ENCODE measurements at places on chromosomes 11 and 22. TPM values are rescaled to one million over a fixed set of nuclear protein-coding genes. Genes with fewer than 3 reads are reported as not detected.

Gene RAB39A
- not detected for total RNA-seq

Gene SAA1
- total RNA-seq, result 6.7 TPM

Gene SUSD2
- total RNA-seq, result 0.22 TPM

Gene ROBO3
- 1.2 TPM for total RNA-seq

Gene PDGFB
- total RNA-seq, result 1.4 TPM

Gene KCTD14
- total RNA-seq, result 0.29 TPM

Gene KBTBD4
- total RNA-seq, result 11.0 TPM

Gene OR2AG2
- total RNA-seq, result 0.42 TPM

DNA sequence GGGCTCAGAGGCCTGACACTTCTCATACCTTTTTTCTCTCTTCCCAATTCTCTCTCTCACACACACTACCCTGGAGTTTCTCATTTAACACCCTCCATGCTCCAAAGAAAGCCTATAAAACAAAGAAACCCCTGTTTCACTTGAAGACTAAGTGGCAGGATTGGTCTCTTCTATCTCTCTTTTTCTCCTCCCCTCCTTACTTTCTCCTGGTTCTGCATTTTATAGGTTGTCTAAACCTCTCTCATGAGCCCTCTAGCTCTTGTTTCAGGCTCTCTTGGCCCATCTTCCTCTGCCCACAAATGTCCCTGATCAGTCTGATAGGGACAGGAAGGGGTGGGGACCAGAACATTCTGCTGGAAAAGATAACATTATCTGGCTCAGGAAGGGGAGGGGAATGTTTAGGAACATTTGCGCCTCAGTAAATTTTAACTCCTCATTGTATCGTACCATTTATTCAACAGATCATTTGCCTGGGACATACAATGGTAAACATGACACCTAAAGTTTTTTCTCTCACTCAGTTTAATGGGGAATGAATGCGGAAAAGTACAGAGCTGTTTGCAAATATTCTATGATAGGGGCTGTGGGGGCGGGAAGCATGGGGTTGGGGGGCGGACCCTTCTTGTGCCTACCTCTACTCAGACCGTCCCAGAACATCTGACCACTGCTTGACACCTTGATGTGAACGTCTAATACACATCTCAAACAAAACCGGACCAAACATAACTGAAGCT lies 10.8 kb downstream of the CRYBA4 start:
- H3K27me3 ChIP-seq, result no peaks in the 10 kb centered on the region
- peaks cover 49% of the 10 kb centered on the region for H3K4me1 ChIP-seq
- peak overlapping the region; percentile 15 for H3K4me3 ChIP-seq
- peak overlapping the region; percentile 87 for H3K27ac ChIP-seq
- peak; percentile 90 for DNase-seq

DNA sequence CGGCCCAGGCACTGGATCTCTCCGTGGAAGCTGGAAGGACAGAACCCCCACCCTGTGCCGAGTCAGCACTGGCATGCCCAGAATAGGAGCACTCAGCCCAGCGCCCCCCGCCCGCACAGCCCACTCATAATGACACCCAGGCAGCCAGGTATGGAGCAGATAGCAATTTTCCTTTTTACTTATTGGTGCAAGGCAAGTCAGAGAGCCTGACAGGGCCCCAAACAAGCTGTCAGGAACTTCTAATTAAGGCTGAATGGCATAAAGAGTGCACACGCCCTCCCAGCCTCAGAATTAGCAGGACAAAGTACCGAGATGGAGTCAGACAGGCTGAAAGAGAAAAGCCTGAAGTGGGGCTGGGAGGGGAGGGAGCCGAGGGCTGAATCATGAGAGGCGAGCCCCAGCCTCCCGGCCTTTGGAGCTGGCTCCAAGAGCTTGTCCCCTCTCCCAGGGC lies 76.9 kb downstream of the DSCAML1 start:
- no peak overlapping the region for H3K4me3 ChIP-seq
- H3K27ac ChIP-seq, result no peak overlapping the region
- H3K27me3 ChIP-seq, result peaks cover 77% of the 10 kb centered on the region
- H3K4me1 ChIP-seq, result no peaks in the 10 kb centered on the region
- H3K36me3 ChIP-seq, result no peaks in the 10 kb centered on the region
- DNase-seq, result no peak

GRCh38 chr22:37898441-37899181 lies 7.5 kb upstream of the MICALL1 start:
- H3K4me3 ChIP-seq, result no peak overlapping the region
- no peaks in the 10 kb centered on the region for H3K36me3 ChIP-seq
- no peak for DNase-seq
- H3K4me1 ChIP-seq, result peaks cover 23% of the 10 kb centered on the region
- H3K27me3 ChIP-seq, result no peaks in the 10 kb centered on the region

GRCh38 chr11:15577519-15577918 lies 462.8 kb downstream of the INSC start:
- DNase-seq, result no peak
- no peaks in the 10 kb centered on the region for H3K27me3 ChIP-seq
- H3K4me3 ChIP-seq, result no peak overlapping the region
- H3K4me1 ChIP-seq, result peaks cover 7% of the 10 kb centered on the region

- H3K4me3 ChIP-seq, result no peak overlapping the region
- no peaks in the 10 kb centered on the region for H3K27me3 ChIP-seq
- DNase-seq, result no peak
- no peaks in the 10 kb centered on the region for H3K36me3 ChIP-seq
- H3K4me1 ChIP-seq, result no peaks in the 10 kb centered on the region
- no peak overlapping the region for H3K27ac ChIP-seq
Observed at GRCh38 chr11:41289408-41289807, 170.0 kb downstream of the LRRC4C start.

GRCh38 chr11:81165164-81165563 lies 1568.5 kb downstream of the FAM181B start:
- no peak overlapping the region for H3K4me3 ChIP-seq
- no peak for DNase-seq
- no peaks in the 10 kb centered on the region for H3K4me1 ChIP-seq

DNA sequence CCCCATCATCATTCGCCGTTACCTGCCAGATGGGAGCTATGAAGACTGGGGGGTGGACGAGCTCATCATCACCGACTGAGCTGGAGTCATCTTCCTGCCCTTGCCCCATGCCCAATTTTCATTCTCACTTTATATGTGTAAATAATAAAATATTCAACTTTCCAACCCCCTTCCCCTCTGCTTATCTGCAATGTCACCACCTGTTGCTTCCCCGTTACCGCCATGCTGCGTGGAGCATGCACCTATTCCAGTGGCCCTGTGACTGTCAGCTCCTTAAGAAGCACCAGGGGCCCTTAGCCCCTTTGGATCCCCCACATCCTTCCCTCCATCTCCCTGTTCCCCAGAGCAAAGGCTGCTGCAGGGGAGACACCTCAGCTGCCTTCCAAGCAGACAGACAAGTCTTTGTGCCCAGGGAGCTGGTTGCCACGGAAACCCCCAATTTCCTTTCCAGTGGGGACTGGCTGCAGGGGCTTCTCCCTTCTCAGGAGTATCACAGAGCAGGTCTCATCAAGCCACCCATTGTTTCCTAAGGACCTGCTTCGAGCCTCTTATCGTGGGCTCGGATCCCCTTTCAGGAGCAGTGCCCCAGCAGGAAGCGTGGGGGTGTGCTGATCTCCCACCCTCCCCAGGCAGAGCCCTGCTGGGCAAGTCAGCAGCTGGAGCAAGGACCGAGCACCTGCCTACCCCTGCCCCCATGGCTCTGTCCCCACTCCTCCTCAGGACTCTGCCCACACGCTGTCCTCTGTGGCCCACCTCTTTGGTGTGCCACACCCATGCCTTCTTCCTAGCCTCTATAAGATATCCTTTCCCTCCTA lies 14.3 kb downstream of the POLR2F start:
- H3K36me3 ChIP-seq, result peaks cover 49% of the 10 kb centered on the region
- no peak for DNase-seq
- H3K27me3 ChIP-seq, result no peaks in the 10 kb centered on the region
- no peaks in the 10 kb centered on the region for H3K4me1 ChIP-seq
- no peak overlapping the region for H3K4me3 ChIP-seq

GRCh38 chr11:127381247-127381646 lies 380.7 kb upstream of the KIRREL3 start:
- H3K4me1 ChIP-seq, result no peaks in the 10 kb centered on the region
- H3K4me3 ChIP-seq, result no peak overlapping the region
- H3K27me3 ChIP-seq, result no peaks in the 10 kb centered on the region
- no peak overlapping the region for H3K27ac ChIP-seq

DNA sequence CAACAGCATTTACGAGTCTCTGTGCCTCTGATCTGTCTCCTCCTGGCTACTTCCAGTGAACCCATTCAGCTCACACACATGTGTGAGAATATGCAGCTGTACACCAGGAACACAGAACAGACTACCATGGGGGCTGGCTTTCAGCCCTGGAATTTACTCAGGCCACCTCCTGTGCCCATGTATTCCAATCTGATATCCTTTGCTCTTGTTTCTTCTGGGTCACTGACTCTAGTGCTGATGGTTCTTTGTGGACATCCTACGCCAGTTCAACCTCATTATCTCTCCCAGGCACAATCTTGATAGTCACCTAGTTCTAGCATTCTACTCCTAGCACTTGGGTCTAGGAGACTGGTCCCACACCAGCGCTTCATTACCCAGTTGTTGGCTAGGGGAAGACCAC lies 23.0 kb upstream of the ZC3H12C start:
- H3K4me1 ChIP-seq, result peaks cover 46% of the 10 kb centered on the region
- DNase-seq, result peak; percentile 57
- H3K36me3 ChIP-seq, result no peaks in the 10 kb centered on the region
- peak overlapping the region; percentile 80 for H3K27ac ChIP-seq
- H3K4me3 ChIP-seq, result no peak overlapping the region
- no peaks in the 10 kb centered on the region for H3K27me3 ChIP-seq

GRCh38 chr11:688681-689080 lies 6.3 kb downstream of the DEAF1 start:
- DNase-seq, result no peak
- H3K27ac ChIP-seq, result no peak overlapping the region
- H3K4me1 ChIP-seq, result peaks cover 25% of the 10 kb centered on the region
- H3K4me3 ChIP-seq, result no peak overlapping the region

GRCh38 chr11:92698742-92699141 lies 270.7 kb upstream of the MTNR1B start:
- H3K27ac ChIP-seq, result no peak overlapping the region
- no peaks in the 10 kb centered on the region for H3K27me3 ChIP-seq
- H3K36me3 ChIP-seq, result no peaks in the 10 kb centered on the region

DNA sequence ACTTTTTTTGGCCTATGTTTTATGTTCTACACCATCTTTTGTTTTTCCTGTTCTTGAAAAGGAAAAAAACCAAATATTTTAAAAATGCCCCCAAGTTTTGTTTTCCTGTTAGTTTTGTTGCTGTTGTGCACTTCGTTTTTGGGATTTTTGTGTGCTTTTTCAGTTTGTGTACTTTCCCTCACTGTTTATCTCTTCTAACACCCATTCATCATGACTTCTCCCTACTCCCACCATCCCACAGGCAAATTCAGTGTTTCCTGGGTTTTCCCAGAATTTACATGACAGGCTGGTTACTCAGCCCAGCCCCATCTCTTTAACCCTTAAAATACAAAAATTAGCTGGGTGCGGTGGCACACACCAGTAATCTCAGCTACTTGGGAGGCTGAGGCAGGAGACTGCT lies 15.6 kb downstream of the TMEM123 start:
- no peak for DNase-seq
- H3K4me1 ChIP-seq, result no peaks in the 10 kb centered on the region
- no peak overlapping the region for H3K27ac ChIP-seq

DNA sequence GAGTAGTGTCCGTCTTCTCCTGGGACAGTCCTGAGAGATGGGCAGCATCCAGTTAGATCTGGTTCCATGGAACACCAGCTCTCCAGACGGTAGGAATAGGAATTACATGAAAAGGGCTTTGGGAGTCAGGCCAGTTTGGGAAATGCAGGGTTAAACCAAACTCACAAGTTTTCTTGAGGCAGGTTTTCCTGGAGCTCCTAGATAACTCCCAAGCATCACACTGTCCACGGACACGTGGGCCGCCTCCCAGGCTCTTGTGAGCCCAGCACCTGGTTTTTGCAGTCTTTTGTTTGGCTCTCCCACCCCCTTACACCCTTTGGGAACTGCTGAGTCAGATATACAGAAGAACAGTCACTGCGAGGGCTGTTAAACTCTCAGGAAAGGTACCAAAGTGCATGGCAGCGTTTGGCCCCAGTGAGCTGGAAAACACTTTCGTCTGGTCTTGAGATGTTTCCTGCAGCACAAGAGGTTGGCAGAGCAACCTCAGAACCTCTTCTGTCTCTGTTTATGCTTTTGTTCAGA lies 90.0 kb downstream of the BCR start:
- H3K4me1 ChIP-seq, result peaks cover 4% of the 10 kb centered on the region
- peaks cover 93% of the 10 kb centered on the region for H3K36me3 ChIP-seq
- no peak overlapping the region for H3K27ac ChIP-seq
- peak; percentile 82 for DNase-seq

DNA sequence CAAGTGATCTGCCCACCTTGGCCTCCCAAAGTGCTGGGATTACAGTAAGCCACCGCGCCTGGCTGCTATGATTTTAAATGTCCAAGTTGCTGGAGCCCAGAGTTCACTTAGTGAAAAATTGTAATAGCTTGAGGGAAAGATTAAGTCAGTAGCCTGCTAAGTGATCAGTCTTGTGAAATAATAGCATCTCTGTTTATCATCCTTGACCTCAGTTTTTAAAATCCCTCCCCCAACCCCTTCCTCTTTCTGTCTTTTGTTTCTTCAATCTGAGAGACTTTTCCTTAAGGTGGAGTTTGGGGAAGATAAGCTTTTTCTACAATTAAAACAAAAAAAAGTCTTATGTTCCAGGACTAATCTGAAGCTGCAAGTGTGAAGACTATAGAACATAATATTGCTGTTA lies 6.4 kb downstream of the HIPK3 start:
- no peak overlapping the region for H3K27ac ChIP-seq
- H3K4me3 ChIP-seq, result no peak overlapping the region
- peaks cover 10% of the 10 kb centered on the region for H3K4me1 ChIP-seq

DNA sequence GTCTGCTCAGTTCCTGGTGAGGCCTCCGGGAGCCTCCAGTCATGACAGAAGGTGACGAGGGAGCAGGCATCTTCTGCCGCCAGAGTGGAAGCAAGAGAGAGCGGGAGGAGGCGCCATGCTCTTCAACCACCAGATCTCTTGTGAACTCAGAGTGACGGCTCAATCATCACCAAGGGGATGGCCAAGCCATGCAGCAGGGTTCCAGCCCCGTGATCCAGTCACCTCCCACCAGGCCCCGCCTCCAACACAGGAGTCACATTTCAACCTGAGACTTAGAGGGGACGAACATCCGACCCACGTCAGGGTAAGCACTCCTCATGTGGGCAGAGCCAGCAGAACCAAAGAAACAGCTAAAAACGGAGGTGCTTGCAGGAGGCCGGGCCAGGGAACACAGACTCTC lies 1470.5 kb downstream of the BRD1 start:
- no peaks in the 10 kb centered on the region for H3K36me3 ChIP-seq
- no peaks in the 10 kb centered on the region for H3K4me1 ChIP-seq
- H3K4me3 ChIP-seq, result no peak overlapping the region
- no peak overlapping the region for H3K27ac ChIP-seq
- no peak for DNase-seq
